ENCODE measurements at places on chromosomes 1 and 21.

GRCh38 chr21:45618846-45619485 is 24.6 kb upstream of the PCBP3 start:
- DNase-seq, result no peak

DNA sequence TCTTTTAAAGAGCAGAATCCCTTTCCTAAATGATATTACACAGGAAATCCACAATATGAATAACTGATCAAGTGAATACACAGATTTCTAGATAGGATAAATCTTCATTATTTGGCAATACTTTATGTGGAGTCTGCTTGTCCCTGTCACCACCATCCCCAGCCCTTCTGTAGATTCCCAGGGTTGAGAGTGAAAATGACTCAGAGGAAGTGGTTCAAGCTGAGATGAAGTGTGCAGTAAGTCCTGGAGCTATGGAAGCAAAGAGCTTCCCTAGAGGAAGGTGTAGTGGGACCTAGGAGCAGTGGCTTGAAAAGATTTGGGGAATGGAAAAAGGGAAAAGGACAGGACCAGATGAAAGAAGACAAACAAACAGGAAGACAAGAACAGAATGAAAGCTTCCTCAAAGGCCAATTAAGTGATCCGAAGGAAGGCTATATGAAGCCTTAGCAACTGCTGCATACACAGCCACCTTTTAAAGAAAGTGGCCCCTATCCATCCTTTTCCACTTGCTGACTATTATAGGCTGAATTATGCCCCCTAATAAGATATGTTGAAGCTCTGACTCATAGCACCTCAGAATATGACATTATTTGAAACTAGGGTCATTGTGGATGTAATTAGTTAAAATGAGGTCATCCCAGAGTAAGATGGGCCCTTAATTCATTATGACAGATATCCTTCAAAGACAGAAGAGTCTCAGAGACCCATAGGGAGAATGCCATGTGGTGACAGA is 96.5 kb upstream of the CAMK1G start:
- no peak for DNase-seq

DNA sequence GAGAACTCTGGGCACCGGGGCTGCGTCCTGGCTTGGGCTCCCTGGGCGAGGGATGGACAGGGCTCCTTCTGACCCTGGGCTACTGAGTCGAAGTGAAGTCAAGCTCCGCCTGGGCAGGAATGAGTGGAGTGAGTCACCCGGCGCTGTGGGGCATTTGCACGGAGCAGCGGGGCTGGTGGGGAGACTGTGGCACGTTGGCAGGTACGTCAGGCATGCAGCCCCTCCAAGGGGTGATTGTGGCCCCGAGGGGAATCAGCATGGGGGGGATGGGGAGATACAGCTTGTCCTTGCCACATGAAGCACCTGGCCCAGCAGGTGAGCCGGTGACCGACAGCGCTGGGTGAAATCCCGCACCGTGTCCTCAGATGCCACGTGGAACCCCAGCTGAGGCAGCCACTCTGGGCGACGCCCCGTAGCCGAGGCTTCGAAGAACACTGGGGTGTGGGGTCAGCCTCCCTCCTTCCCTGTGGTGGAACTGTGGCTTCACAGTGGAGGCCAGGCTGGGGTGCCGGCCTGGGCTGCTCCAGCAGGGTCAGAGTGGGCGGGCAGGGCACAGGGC is 62.3 kb downstream of the COL18A1 start:
- no peak for DNase-seq

DNA sequence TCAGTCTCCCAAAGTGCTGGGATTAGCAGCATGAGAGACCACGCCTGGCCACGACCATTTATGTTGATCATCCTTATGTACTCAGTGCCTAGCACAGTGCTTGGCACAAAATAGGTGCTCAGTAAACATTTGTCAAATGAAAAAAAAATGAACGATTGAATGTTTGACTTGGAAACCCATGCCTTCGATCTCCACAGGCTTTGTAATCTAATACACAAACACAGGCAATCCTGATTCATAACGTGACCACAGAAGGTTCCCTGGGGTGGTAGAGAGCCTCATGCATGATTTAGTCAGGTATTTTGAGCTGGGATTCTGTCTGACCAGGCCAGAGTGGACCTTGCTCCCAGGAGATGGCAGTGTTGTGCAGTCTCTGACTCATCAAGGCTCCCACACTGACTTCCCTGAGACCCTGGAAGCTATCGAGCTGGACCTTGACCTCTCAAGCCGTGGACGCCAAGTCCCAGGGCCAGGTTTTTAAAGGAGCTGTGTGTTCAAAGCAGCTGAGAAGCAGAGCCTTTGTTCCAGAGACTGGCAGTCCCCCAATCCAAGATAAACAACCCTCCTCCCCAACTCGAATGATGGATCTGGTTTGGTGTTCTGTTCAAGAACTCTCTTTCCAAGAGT is 81.1 kb downstream of the PGM1 start:
- peak; percentile 54 for DNase-seq

GRCh38 chr1:67662884-67663283 is 22.1 kb upstream of the GADD45A start:
- no peak for DNase-seq

GRCh38 chr1:83011265-83011664 is 987.7 kb downstream of the TTLL7 start:
- no peak for DNase-seq

DNA sequence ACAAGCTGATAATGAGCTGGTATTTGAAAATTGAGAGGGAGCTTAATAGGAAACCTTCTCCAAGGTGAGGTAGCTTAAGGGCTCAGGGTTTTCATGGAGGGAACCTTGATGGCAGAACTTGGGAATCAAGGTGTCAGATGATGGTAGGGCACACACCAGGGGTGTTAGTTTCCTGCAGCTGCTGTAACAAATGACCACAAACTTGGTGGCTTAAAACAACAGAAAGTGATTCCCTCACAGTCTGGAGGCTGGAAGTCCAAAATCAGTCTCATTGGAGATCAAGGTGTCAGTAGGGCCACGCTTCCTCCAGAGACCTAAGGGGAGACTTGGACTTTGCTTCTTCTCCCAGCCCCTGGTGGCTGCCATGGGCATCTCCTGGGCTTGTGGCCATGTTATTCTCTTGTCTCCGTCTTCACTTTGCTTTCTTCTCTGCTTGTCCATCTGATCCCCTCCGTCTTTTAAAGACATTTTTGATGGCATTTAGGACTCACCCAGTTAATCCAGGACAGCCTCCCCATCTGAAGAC is 45.5 kb downstream of the HUNK start:
- no peak for DNase-seq

DNA sequence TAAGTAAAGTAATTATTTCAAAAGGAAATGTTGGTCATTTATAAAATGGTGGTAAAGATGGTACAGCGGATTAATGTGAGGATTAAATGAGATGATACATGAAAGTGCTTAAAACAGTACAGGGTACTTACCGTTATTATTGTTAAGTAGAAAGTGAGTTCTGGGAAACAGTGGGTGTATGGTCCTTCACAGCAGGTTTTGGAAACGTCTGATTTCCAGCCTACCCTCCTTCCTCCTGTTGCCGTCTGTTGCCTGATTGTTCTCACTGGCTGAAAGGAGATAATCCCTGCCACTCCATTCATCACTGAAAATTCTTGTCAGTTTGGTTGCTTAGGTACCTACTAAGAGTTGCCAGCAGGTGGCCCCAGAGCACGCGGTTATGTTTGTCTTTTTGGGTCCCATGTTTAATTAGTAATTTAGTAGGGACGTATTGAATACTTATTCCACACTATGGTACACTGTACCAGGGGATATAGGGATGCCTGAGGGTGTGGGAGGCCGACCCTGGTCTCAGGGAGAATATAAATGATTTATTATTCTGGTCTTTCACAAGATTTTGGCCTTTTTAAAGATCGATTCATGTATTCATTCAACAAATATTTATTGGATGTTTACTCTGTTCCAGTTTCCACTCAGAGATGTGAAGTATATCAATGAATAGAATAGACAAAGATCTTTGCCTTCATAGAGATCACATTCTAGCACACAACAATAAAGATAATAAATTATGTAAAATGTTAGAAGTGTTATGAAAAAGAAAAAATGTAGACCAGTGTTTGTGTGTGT is 30.8 kb upstream of the RPTN start:
- DNase-seq, result peak; percentile 74
